ENCODE measurements at places on chromosomes 16 and 17.

- DNase-seq: no peak
These were observed 38.9 kb upstream of the PLCG2 start for GRCh38 chr16:81740169-81740568.

- no peak for DNase-seq
These were observed 168.3 kb downstream of the SEC14L1 start for GRCh38 chr17:77308861-77309726.

GRCh38 chr17:61338000-61338798, 61.4 kb upstream of the TBX2 start:
- DNase-seq: no peak

DNA sequence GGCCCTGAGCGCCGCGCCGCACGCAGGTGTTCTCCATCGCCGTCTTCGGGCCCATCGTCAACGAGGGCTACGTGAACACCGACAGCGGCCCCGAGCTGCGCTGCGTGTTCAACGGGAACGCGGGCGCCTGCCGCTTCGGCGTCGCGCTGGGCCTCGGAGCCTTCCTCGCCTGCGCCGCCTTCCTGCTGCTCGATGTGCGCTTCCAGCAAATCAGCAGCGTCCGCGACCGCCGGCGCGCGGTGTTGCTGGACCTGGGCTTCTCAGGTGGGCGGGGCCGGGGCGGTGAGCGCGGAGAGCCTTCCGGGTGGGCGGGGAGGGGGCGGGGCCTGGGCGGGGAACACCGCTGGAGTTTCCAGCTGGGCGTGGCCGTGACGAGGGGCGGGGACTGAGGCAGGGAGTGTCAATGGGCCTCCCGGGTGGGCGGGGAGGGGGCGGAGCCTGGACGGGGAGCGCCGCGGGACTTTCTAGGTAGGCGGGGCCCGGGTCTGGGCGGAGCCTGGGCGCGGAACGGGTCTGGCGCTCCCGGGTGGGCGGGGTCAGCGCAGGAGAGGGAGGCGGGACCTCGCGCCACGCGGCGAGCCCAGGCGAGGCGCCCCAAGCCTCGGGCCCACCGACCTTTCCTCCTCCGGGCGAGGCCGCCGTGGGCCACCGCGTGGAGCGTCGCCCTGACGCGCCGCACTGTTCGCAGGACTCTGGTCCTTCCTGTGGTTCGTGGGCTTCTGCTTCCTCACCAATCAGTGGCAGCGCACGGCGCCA, 2.4 kb downstream of the SYNGR3 start:
- no peak for DNase-seq

- peak; percentile 56 for DNase-seq
These were observed 16.5 kb upstream of the EEF2K start for GRCh38 chr16:22189473-22190080.

GRCh38 chr17:61464130-61464842, 12.1 kb downstream of the TBX4 start:
- DNase-seq: no peak

DNA sequence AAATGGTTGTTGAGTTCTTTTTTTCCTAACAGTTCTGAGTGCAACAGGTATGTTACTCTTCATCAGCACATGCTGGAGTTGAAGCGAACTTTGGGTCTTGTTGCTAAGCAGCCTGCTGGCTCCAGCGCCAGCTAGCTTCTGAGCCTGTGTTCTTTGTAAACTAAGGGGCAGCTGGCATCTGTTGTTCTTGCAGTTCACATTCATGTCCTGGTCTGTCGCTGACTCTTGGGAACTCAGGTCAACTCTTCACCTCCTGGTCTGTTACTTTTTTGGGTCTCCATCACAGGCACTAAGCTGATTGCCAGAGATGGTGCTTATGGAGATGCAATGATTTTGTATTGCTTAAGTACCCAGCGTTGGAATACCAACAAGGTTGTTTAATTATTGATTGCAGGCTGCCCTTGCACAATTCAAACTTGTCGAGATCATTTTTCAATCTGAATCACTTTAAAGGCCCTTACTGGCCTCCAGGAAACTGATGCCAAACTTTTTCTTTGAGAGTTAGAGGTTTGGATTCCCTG, 40.9 kb downstream of the USP10 start:
- no peak for DNase-seq

- DNase-seq: no peak
These were observed 60.5 kb downstream of the B9D1 start for GRCh38 chr17:19301973-19302372.

DNA sequence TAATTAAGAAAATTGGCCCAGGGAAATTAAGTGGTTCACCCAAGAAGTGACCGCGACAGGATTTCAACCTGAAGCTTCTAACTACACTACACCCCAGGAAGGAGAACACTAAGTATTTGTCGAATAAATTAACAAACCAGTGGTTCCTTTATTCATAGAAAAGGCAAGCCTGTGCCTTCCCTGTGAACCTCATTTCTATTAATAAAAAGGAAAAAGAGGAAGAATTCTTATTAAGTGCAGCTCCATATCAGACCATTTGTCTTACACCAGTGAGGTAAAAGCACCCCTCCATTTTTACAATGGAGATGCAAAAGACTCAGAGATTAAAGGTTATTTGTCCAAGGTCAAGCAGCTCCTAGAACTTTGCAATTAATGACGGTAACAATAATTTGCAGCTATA, 1.7 kb downstream of the COPS3 start:
- DNase-seq: no peak

GRCh38 chr17:50805486-50805885, 29.9 kb upstream of the WFIKKN2 start:
- DNase-seq: no peak

DNA sequence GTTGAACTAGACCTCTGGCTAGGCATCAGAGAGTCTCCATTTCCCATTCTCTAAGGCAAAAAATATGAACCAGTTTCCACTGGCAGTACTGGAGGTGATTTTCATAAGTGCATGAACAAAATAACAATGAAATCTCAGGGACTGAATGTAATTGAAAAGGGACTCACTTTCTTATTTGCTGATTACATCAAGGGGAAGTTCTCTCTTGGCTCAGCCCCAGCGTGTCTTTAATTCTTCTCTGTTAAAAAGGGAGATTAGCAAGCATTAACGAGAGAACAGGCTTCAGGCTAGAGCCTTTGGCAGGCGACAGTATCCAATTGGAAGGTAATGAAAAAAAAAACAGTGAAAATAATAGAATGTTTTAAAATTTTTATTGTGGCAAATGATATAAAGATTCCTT, 34.0 kb upstream of the ADAMTS18 start:
- no peak for DNase-seq

DNA sequence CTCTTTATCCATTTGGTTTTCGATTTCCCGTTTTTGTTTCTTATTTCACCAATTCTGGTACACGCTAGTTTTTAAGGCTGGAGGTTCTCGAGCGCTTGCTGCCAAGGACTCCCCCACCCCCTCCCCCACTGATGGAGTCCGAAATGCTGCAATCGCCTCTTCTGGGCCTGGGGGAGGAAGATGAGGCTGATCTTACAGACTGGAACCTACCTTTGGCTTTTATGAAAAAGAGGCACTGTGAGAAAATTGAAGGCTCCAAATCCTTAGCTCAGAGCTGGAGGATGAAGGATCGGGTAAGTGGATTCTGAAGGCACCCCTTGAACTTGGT, 825 bp downstream of the RPTOR start:
- DNase-seq: no peak

DNA sequence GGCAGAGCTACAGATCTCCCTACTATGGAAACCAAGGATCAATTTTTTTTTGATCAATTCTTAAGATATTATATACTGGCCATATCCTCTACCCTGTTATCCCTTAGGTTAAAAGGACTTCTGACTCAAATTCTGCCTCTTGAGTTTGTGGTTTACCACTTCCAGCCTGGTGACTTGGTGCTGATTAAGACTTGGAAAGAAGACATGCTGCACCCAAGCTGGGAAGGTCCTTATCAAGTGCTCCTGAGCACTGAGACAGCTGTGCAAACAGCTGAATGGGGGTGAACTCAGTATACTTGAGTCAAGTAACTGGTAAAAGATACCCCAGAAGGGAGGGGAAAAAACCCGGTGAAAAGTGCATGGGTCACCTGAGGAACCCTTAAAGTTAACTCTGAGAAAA, 20.5 kb upstream of the SPACA3 start:
- no peak for DNase-seq

DNA sequence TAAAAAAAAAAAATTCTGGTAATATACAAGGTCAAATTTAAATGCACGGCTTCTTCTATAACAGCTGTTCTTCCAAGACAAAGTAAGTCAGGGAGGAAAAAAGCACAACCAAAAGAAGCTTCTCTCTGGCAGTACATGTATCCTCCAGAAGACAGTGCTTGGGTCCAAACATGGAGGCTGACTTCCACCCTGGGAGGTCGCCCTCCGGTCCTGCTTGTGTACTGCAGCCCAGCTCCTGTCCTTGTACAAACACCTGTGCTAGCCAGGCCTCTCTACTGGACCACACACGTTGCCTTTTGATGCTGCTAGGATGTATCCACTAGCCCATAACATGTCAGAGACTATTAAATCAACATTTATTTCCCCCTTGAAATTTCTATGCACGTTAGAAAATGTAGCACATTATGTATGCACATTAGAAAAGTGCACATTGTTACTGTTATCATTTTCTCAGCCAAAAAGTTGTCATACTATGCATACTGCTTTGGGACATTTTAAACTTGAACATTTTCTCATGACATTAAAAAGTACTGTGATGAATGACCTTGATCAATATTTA, 21.9 kb downstream of the TEKT3 start:
- no peak for DNase-seq

DNA sequence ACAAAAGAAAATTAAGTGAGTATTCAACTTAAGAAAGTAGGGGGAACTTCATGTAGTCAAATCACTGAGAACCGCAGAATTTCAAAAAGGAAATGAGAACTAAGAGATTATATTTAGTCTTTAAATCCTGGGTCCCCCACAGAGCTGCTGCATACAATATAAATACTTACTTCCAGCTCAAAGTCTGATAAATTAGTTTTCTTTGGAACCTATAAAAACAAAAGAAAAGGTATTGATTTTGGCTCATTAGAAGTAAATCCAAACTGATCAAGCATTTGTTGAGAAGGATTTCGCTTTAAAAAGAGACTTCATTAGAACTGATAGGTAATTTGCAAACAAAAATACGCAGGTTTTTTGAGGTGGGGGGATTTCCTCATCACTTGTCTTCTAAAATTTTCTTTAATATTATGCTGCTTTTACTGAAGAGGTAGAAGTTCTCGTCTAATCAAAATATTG, 21.9 kb downstream of the PARN start:
- DNase-seq: no peak

GRCh38 chr17:57468932-57469775, 212.8 kb downstream of the MSI2 start:
- DNase-seq: no peak

DNA sequence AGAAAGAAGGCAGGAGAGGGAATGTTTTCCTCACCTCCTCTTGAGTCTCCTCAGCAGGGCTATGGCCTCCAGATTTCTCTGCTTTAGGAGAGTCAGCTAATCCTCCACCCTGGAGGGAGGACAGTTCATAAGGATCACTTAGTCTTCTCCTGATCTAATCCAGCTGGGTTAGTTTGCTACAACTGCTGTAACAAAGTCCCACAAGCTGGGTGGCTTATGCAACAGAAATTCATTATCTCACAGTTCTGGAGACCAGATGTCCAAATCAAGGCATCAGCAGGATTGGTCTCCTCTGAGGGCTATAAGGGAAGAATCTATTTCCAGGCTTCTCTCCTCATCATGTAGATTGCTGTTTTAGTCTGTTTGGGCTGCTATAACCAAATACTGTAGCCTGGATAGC, 40.6 kb upstream of the XYLT1 start:
- no peak for DNase-seq

- DNase-seq: no peak
These were observed 36.6 kb downstream of the TMEM11 start for GRCh38 chr17:21177401-21177800.

DNA sequence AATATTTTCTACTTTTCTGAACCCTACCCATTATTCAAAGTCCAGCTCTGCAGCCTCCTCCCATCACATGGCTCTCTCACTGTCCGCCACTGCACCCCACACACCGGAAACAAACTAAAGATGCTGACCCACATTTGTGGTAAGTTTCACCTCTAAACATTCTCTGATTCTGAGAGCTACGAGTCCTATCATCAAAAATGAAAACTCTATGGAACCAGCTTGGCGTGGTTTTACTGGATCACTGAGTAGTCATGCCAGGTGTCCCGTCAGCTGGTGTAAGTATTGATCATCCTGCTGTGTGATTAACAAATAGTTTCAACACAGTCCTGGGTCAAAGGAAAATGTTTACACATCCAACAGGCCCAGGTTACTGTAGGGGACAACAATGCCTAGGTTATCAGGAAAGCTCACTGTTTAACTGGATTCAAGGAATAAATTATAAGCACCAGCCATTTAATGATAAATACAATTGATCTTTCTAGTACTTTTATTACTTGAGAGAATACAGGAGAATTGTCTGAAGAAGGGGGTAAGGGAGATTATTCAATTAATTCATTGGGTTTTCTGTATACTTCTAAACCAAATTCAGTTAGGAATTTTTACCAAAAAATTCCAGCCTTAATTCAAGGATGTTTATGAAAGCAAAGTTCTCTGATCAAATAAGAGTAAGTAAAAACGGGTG, 33.9 kb downstream of the CYTH1 start:
- DNase-seq: no peak

GRCh38 chr17:19346351-19347255, 15.9 kb downstream of the B9D1 start:
- DNase-seq: no peak

GRCh38 chr17:83201206-83202001, 122.0 kb downstream of the METRNL start:
- DNase-seq: no peak

DNA sequence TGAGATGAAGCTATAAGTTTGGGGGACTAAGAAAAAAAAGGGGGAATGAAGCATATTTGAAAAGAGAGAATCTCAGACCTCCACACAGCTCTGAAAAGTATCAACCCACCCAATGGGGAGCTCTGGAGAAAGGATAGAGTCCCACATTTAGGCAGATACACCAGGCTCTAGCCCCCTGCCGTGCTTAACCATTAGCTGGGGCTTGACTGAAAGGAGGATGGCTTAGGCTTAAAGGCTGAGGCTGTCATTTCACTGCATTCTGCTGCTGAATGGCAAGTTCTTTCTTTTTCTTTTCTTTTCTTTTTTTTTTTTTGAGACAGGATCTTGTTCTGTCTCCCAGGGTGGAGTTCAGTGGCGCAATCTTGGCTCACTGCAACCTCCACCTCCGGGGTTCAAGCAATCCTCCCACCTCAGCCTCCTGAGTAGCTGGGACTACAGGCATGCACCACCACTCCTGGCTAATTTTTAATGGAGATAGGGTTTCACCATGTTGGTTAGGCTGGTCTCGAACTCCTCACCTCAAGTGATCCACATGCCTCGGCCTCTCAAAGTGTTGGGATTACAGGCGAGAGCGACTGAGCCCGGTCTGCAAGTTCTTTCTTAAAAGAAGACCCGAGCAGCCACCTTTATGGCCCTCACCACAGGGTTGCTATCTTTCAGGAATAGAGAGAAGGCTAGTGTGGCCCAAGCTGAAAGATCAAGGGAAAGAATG, 9.0 kb upstream of the MMP2 start:
- DNase-seq: no peak
